ENCODE measurements at places on chromosomes 4 and X. TPM values are rescaled to one million over a fixed set of nuclear protein-coding genes. Genes with fewer than 3 reads are reported as not detected.

- no peak for DNase-seq
- no peak overlapping the region for H3K4me3 ChIP-seq
- no peaks in the 10 kb centered on the region for H3K27me3 ChIP-seq
- no peak overlapping the region for H3K27ac ChIP-seq
- no peaks in the 10 kb centered on the region for H3K36me3 ChIP-seq
Observed at GRCh38 chr4:156442912-156443311, 489.2 kb upstream of the CTSO start.

DNA sequence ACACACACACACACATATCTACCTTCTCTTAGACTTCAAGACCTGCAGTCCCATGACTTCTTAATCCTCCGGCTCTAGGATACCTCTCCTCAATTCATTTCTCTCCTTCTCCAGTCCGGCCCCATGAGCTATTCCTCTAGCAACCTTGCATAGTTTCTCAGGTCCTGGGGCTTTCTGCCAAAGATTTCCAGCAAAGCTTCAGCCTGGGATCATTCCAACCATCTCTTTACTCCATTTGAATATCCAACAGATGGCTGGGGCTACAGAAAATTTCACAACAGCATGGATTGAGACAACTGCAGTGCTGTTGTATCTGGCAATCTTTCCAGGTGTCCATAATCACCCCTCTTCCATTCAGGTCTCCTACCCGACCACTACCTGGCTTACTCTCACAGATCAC lies 184.1 kb downstream of the DCHS2 start:
- no peak overlapping the region for H3K27ac ChIP-seq
- no peaks in the 10 kb centered on the region for H3K36me3 ChIP-seq
- no peak overlapping the region for H3K4me3 ChIP-seq
- H3K27me3 ChIP-seq: no peaks in the 10 kb centered on the region

DNA sequence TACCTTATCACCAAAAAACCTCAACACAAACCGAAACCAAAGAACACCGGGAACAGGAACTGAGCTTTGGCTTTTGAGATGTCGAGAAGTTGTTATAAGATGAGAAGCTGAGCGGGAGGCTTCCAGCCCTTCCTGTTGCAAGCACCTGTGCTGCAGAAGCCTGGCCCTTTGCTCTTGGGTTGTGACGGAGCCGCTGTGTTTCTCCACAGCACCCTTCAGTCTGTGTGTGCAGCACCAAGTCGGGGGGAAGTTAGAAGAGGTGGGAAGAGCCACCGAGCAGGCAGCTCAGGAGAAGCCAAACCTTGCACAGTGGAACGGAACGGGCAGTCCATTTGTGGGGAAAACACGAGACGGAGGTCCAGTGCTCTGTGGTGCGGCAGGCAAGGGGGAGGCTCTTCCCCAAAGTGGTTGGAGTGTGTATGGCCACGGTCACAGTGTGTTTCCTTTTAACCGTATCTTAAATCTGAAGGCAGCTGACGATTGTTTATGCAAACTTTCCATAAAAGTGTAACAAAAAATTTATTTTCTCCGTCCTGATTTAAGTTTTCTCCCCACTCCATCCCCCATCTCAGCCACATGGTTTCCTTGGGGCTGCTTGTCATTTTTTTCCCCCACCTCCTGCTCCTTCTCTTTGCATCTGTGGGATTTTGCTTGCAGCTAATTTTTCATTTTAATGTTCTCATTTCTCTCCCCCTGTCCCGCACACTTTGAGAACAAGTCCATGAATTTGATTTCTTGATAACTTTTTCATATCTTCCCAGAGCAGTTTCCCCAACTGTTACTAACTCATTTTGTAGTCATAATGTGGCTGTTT lies 123.7 kb downstream of the STOX2 start:
- H3K27ac ChIP-seq: no peak overlapping the region
- peak overlapping the region; percentile 33 for H3K4me3 ChIP-seq

- no peaks in the 10 kb centered on the region for H3K27me3 ChIP-seq
- no peaks in the 10 kb centered on the region for H3K36me3 ChIP-seq
- H3K4me3 ChIP-seq: no peak overlapping the region
- peak; percentile 58 for DNase-seq
- peak overlapping the region; percentile 54 for H3K27ac ChIP-seq
- H3K4me1 ChIP-seq: no peaks in the 10 kb centered on the region
Observed at GRCh38 chr4:100738196-100739165, 220.7 kb upstream of the EMCN start.

GRCh38 chrX:74450803-74451449 lies 29.6 kb downstream of the SLC16A2 start:
- H3K4me3 ChIP-seq: no peak overlapping the region
- H3K27ac ChIP-seq: no peak overlapping the region
- no peak for DNase-seq
- no peaks in the 10 kb centered on the region for H3K27me3 ChIP-seq
- no peaks in the 10 kb centered on the region for H3K4me1 ChIP-seq

TRIM61 gene
- total RNA-seq: 2.8 TPM

- DNase-seq: no peak
- H3K27ac ChIP-seq: no peak overlapping the region
- H3K36me3 ChIP-seq: no peaks in the 10 kb centered on the region
- no peaks in the 10 kb centered on the region for H3K27me3 ChIP-seq
- H3K4me1 ChIP-seq: no peaks in the 10 kb centered on the region
Observed at GRCh38 chrX:51487960-51488267, 8.5 kb downstream of the NUDT11 start.

SHISA3 gene
- total RNA-seq: 13.9 TPM

DNA sequence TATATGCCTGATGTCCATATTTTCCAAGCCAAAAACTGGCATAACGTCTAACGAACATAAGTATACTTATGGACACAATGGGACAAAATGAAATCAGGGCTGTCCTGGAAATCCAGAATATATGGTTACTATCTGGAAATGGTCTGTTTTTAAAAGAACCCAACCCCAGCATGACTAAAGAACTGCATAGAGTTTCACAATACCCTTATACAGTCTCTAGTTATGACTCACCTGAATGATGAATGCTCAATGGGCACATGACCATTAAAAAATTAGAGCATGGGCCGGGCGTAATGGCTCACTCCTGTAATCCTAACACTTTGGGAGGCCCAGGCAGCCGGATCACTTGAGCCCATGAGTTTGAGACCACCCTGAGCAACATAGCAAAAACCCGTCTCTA lies 31.8 kb downstream of the AMMECR1 start:
- no peak overlapping the region for H3K27ac ChIP-seq
- no peak overlapping the region for H3K4me3 ChIP-seq

DNA sequence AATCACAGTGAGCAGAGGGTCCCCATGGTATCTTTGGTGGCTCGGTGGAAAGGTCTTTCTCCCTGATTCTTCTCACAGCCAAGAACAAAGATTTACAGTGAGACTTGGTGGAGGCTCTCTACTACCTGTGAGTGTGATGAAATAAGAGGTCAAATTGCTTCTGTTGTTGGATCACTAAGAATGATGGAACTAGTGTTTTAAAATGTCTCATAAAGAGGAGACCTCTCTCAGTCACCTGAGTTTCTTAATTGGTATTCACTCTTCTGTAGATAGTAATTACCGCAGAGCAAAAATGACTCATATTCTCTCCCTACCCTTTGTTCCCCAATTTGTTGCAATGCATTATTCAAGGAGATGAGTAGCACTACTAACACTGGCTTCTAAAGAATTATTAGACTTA lies 100.9 kb upstream of the TBC1D9 start:
- no peaks in the 10 kb centered on the region for H3K27me3 ChIP-seq
- H3K4me3 ChIP-seq: no peak overlapping the region
- H3K4me1 ChIP-seq: peaks cover 13% of the 10 kb centered on the region
- no peaks in the 10 kb centered on the region for H3K36me3 ChIP-seq

DNA sequence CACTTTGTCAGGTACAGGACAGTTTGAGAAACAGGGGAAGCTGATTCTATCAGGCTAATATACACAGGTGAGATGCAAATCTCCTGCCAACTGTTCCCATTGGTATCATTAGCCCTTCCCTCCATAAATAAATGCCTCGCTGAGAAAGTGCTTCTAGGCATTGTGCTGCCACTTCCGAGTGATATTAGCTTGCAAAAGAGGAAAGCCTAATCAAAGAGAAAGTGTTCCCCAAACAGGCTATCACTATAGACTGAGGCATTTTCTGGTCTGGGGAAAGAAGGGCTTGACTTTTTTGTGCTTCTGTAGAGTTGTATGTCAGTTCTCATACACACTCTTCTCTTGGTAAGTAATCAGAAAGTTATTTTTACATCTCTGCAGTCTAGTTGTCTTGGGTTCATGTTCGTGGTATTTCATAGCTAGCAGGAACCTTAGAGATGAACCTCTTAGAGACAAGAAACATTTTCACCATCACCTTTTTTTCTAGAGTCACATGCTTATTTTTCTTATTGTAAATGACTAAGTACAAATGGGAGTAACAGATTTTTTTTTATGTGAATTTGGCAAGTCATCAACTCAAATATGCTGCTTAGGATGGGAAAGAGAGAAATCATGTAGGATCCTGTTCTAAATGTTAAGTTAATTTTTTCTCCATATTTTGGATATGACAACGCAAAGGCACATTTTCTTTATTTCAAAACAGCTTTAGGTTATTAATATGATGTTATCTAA lies 1009.8 kb downstream of the ADGRL3 start:
- H3K36me3 ChIP-seq: no peaks in the 10 kb centered on the region
- no peaks in the 10 kb centered on the region for H3K27me3 ChIP-seq
- no peak for DNase-seq
- H3K27ac ChIP-seq: no peak overlapping the region
- no peak overlapping the region for H3K4me3 ChIP-seq

DNA sequence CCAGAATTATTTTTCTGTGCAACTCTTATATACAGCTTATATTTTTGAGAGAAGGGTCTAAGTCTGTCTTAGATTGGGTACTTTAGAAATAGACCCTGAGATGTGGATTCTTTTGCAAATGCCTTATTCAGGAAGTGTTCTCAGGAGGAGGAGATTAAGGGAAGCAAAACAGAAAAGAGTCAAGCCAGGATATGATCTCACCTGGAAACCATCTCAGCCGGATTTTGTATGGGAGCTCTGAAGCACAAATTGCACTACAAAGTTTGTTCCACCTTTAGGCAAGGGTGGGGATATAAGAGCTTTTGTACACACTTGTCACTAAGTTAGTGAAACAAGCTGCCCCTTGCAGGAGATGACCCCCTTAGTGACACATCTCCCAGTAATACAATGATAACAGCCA lies 121.2 kb upstream of the GRPR start:
- no peaks in the 10 kb centered on the region for H3K27me3 ChIP-seq
- no peaks in the 10 kb centered on the region for H3K36me3 ChIP-seq
- H3K4me3 ChIP-seq: no peak overlapping the region
- H3K4me1 ChIP-seq: no peaks in the 10 kb centered on the region

DNA sequence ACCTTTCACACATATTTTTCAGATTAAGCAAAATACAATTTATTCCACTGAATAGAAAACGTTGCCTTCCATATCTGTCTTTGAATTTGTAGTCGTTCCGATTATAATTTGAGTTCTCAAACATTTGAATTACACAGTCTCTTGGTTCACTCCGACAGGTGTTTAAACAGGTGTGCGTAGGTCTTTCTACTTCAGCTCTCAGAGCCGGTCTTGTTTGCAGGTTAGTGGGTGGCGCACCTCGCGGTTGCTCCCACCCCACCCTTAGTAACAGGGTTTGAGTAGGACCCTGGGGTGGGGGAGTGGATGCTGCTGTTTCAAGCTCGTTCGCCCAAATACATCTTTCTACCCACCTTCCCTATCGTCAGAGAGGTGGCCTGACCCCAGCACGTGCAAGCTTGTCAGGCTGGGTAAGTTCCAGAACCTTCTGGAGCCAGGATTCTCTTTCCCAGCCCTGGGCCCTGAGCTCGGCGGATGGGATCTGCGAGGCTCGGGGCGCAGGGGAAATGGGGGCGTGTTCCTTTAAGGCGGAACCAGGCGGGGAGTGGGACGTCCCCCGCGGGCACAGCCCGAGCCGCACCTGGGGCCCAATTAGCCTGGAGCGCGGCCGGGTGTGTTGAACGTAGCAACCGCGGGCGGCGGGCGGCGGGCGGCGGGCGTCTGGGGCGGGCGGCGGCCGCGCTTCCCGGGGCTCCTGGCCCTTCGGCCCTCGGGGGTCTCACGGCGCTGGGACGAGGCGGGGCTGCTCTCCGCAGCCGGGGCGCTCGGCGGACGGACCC lies at the start of gene FAM149A:
TSS of gene FAM149A (plus strand) at position 591 of the 776 bp plus-strand sequence.
- H3K4me3 ChIP-seq: peak within 1 kb of the TSS; percentile 55
- peak within 1 kb of the TSS; percentile 72 for H3K27ac ChIP-seq
- H3K36me3 ChIP-seq: no peaks in the 10 kb centered on the region
- DNase-seq: peak; percentile 81
- no peaks in the 10 kb centered on the region for H3K4me1 ChIP-seq

GPR34 gene
- total RNA-seq: 7.5 TPM

GRCh38 chrX:150306002-150306401 lies 57.1 kb upstream of the MAMLD1 start:
- H3K4me3 ChIP-seq: no peak overlapping the region
- no peak for DNase-seq
- H3K36me3 ChIP-seq: no peaks in the 10 kb centered on the region

TKTL2 gene
- total RNA-seq: 0.16 TPM

- peak overlapping the region; percentile 34 for H3K4me3 ChIP-seq
- no peaks in the 10 kb centered on the region for H3K27me3 ChIP-seq
- H3K36me3 ChIP-seq: no peaks in the 10 kb centered on the region
- H3K4me1 ChIP-seq: no peaks in the 10 kb centered on the region
- peak; percentile 75 for DNase-seq
Observed at GRCh38 chrX:68686097-68686977, 38.9 kb downstream of the STARD8 start.

- no peak overlapping the region for H3K4me3 ChIP-seq
- H3K27ac ChIP-seq: no peak overlapping the region
- H3K27me3 ChIP-seq: no peaks in the 10 kb centered on the region
- no peak for DNase-seq
Observed at GRCh38 chr4:17958181-17958580, 63.4 kb downstream of the LCORL start.

GRCh38 chr4:120071192-120071795 lies 4.6 kb upstream of the MAD2L1 start:
- H3K4me1 ChIP-seq: no peaks in the 10 kb centered on the region
- no peaks in the 10 kb centered on the region for H3K27me3 ChIP-seq
- no peak for DNase-seq
- no peak overlapping the region for H3K27ac ChIP-seq
- no peak overlapping the region for H3K4me3 ChIP-seq

GAGE2A gene
- not detected for total RNA-seq

RBMXL3 gene
- total RNA-seq: not detected

PGAM4 gene
- total RNA-seq: not detected

GRCh38 chr4:12902735-12903134 lies 581.4 kb downstream of the RAB28 start:
- H3K27ac ChIP-seq: no peak overlapping the region
- H3K36me3 ChIP-seq: no peaks in the 10 kb centered on the region
- no peak overlapping the region for H3K4me3 ChIP-seq
- DNase-seq: no peak

FGFBP1 gene
- not detected for total RNA-seq

PUDP gene
- total RNA-seq: 8.7 TPM

DNA sequence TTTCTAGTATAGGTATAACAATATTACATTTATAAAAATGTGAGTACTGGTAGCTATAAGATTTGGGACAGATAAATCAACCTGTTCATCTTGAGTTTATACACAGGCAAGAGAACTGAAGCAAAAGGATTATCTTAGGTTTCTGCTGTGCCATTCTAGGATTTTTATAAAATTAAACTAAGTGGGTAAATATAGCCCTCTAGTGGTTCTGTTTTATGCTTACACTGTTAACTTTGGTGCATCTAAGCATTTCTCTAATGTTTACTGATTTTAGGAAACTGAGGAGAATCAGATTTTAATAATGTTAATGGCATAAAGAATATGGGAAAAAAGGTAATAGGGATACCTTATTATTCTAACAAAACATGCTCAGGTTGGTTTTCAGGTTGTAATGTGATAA lies 1.1 kb upstream of the RRH start:
- H3K4me1 ChIP-seq: no peaks in the 10 kb centered on the region
- peaks cover 40% of the 10 kb centered on the region for H3K36me3 ChIP-seq
- H3K27me3 ChIP-seq: no peaks in the 10 kb centered on the region
- DNase-seq: no peak
